Stimulated activated CD8-positive, alpha-beta memory T cell treated with anti-CD3 and anti-CD28 coated beads, Interleukin-4, amount 100 ng/mL, for 1 hour (primary cell): ENCODE measurements at places on chromosomes 2 and 18.

DNA sequence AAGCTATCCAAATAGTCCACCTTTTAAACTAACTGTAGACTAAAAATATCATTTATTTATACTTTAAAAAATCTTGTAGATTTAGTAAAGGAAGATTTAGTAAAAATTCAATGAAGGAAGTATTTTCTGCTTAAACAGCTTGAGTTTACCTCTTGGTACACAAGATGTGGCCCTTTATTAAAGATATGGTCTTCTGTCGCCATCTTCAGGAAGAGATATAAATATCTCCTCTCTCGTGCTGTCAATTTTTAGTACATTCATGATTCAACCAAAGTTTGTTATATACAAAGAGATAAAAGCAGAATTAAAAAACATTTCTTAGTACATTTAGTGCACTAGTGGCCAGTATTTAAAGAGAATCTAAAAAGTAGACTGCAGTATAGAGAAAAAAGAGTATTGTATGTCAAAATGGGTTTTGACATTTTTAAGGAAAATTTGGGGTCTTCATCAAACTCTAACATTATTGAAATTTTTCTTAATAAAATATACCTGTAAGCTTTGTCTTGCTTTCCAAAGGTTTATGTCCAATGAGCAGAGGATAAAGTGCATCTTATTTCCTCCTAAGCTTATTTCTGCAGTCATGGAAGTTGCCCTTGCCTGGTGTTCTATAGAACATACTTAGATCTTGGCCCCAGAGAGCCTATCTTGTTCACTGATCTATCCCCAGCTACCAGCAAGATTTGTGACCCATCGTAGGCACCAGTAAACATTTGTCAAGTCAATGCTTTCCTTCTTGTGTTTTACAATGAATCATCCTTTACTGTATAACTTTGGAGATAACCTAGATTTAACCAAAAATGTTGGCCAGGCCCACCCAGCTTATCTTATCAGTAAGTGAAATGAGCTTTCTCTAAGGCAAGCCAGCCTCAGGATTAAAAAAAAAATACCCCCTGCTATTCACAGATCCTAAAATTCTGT, 18.5 kb upstream of the EML6 start:
- DNase-seq, result no peak

DNA sequence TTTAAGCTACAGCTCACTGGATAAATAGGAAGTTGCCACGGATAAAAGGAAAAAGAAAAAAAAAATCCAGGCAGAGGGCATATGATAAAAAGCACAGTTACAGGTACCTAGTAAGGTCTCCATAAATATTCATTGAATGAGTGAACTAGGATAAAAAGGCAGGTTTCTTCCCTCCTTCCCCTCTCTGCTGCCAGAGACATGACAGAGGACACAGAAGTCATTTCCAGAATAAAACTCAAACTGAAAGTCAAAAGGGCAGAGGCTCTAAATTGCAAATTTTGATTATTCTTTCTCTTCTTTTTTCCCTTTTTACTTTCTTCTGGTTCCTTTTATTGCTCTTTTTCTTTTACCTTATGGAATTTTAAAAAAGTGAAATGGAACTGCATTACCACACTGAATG, 7.7 kb downstream of the CD302 start:
- no peak for DNase-seq

GRCh38 chr2:9103663-9104277, 100.3 kb upstream of the MBOAT2 start:
- DNase-seq, result no peak

DNA sequence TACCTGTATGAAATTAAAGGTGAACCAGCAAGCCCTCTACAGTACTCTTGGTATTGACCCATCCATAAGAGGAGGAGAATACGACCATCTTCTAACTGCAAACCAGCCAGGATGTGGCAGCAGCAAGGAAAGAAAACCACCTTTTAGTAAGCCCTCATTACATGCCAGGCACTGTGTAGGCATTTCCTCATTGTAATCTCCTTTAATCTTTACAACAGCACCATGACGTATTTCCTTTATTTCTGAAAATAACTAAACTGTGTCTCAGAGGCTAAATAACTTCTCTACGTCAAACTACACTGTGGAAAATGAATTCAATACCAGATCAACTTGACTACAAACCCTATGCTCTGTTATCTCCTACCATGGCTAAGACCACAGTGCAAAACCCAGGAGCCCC, 18.2 kb downstream of the WDR35 start:
- DNase-seq, result no peak

DNA sequence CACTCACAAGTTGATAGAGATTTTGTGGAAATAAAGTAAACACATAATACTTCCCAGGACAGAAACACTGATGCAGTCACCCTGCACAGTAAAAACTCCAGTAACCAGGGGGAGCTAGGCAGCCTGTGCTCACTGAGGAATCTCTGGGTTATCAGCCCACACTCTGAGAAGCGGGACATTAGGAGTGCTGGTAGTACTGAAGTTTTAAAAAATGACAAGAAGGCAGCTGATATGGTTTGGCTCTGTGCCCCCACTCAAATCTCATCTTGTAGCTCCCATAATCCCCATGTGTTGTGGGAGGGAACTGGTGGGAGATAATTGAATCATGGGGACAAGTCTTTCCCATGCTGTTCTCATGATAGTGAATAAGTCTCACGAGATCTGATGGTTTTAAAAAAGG, 31.4 kb downstream of the KCTD1 start:
- DNase-seq, result no peak

DNA sequence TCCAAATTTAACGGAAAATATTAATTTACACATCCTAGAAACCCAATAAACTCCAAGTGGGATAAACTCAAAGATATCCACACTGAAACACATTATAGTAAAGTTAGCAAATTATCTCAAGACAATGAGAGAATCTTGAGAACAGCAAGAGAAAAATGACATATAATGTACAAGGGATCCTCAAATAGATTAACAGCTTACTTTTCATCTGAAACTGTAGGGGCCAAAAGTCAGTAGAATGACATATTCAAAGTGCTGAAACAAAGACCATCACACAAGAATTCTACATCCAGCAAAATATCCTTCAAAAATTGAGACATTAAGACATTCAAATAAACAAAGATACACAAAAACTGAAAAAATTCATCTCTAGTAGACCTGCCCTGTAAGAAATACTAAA, 18.7 kb upstream of the METTL21A start:
- no peak for DNase-seq

DNA sequence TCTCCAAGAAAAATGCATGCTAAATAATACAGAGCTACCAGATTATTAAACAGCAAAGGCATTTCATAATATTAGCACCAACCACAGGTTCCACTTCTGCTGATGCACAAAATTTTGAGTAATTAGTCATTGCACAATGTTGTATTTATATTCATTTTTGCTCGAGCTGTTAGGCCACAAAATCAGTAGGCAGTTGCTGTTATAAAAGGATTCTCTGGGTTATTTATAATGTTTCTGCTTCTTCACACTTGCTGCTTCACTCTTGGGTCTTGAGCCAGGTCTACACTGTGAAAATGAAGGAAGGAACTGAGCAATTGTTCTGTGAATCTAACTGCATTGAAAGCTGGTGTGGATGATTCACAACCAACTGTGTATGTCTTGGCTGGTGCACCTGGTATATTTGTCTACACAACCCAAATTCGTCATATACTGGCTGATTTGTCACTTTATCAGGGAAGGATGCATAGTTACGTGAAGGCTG, 38.3 kb downstream of the MRPL33 start:
- no peak for DNase-seq

DNA sequence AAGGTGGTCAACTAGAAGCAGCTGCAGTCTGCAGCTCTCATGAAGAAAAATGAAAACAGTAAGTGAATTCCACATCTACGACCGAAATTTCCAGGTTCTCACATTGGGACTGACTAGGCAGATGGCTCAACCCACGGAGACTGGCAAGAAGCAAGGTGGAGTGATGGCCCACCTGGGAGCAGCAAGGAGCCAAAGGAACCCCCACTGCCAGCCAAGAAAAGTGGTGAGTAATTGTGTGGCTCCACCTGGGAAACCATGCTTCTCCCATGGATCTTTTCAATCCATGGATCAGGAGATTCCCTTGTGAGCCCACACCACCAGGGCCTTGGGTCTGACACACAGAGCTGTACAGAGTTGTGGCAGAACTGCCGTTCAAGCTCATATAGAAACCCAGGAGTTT, 64.0 kb downstream of the ZSWIM2 start:
- no peak for DNase-seq

- DNase-seq, result no peak
These were observed 101.0 kb downstream of the EVA1A start for GRCh38 chr2:75459565-75460310.

GRCh38 chr2:41924709-41925408, 123.0 kb upstream of the PKDCC start:
- no peak for DNase-seq

- DNase-seq, result no peak
These were observed 4.3 kb downstream of the RAX start for GRCh38 chr18:59268721-59269562.

DNA sequence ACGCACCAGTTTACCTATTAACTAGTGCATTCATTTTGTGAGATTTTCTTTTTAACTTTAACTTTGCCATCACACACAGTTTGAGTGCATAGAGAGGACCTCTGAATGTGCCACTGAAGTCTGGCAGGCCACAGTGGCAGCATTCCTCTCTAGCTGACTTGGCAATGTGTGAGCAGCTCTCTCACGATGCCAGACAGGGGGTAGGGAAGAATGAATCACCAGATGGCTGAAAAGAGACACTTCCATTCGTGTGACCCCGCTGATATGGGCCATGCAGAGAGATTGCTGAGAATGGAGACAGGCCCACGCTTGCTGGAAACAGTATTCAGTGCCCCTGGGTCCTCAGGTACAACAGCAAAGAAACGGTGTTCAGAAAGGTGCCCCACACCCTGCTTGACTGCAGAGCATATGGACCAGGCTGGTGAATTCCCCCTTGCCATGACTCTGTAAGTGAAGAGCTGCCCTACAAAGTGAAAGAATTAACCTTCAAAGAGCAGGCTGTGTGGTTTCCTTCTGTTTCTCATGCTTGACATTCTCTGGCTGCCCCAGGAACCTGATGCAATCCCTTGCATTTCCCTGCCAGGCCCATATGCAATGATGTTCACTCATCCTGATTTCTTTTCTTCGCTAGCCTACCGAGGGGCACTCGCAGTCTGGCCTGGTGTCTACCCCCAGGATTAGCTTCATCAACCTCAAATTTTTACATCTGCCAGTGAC, 236.1 kb downstream of the CDH20 start:
- no peak for DNase-seq

DNA sequence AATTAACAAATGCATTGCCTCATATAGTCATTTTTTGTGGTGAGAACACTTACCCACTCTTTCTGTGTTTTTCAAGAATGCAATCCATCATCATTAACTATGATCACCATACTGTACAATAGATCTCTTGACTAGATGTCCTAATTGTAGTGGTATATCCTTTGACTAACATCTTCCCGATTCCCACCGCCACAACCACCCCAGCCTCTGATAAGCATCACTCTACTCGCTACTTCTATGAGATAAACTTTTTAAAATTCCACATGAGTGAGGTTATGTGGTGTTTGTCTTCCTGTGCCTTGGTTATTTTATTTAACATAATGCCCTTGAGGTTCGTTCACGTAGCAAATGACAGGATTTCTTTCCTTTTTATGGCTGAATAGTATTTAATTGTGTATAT, 6.6 kb downstream of the VWA3B start:
- DNase-seq, result no peak

DNA sequence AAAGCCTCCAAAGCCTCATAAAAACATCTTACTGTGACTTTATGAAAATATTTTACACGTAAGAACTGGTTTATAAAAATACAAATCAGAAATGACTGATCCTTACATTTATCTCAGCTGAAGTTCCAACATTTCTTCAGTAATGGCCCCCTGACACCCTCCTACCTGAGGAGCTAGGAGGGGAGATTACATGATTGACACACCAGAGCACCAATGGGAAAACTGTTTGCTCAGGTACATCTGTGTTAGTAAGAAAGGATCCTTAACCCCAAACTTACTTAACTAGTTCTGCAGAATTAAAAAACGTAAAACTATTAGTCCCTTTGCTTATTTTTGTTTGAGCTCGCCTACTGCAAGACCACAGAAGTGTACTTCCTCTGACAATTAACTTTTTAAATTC, 27.0 kb downstream of the ENOSF1 start:
- no peak for DNase-seq
